Stimulated activated CD4-positive, alpha-beta T cell treated with anti-CD3 and anti-CD28 coated beads, Interleukin-1b, Interleukin-23, amount 100 ng/mL, for 4 hours (primary cell): ENCODE measurements at places on chromosomes 11 and 22.

- DNase-seq = peak; percentile 30
These were observed 46.4 kb downstream of the EIF3F start for GRCh38 chr11:8033305-8034105.

DNA sequence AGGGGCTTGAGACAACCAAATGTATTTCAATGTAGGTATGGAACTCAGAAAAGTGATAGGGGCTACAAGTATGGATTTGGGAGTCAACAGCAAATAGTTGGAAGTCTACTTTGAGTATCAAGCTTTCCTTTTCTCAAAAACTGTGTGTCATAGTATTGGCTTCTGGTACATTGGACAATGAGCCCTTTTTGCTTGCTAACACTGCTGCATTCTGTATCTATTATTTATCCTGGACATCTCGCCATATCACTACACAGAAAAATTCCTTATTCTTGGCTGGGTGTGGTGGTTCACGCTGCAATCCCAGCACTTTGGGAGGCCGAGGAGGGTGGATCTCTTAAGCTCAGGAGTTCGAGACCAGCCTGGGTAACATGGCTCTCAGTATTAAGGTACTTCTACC, 18.4 kb downstream of the CYP2R1 start:
- DNase-seq = no peak

DNA sequence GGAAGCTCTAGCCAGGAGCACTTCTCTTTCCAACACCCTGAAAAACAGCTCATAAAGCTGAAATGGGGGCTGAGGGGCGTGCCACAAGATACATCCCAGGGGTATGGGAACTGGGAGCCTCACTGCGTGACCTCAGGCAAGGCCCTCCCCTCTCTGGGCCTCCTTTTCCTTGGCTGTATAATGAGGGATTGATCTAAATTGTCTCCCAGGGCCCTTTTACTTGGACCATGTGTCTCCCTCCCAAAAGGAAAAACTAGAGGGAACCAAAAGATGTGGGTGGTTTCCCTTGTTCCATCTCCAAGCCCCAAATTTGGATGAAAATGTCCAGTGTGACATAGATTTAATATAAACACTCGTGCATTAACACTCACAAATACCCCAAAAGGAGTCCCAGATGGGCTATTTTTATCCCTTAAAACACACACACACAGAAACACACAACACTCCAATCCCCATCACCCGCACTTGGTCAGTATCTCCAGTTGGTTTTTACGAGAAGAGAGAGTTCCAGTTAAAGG, 25.9 kb upstream of the SMTN start:
- no peak for DNase-seq

DNA sequence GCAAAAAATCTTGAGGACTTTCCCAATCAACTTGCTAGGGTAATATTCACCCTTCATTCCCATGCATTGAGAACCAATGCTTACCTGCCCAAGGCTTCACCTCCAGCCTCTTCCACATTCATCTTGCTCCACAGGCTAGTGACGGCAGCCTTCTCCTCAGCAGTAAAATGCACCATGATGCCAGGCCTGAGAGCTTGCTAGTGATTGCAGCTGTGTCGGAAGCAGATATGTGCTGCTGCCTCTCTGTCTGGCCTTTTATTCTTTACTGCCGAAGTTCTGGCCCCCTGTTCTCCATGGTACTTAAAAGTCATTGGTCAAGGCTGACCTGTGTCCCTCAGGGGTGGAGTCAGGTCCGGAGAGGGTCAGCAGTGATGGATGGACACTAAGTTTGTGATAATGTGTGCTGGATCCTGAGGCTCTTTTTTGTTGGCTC, at the start of gene HBE1:
Gene HBE1 (minus strand): TSS at position 231 of the 433 bp plus-strand sequence. CDS start 55 bp downstream, at position 176.
- no peak for DNase-seq

GRCh38 chr22:37154925-37155712, 5.4 kb upstream of the IL2RB start:
- no peak for DNase-seq

DNA sequence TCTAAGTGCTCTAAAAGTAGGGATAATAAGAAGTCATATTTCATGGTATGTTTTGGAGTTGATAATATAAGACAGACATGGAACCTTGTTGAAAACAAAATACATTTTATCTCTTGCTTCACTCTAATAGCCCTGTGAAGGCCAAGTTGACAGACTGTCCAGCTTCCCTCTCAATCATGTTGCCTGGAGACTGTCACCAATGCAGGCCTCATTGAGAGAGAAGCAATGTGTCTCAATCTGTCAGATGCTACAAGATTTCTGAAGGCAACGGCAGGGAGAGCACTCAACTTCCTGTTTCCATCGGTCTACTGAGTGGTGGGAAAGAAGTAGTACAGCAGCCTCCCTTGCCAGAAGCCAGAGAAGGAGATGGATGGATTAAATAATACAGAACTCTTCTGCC, 23.6 kb upstream of the FJX1 start:
- DNase-seq = no peak

- DNase-seq = no peak
These were observed 2.8 kb downstream of the PISD start for GRCh38 chr22:31659246-31659645.

DNA sequence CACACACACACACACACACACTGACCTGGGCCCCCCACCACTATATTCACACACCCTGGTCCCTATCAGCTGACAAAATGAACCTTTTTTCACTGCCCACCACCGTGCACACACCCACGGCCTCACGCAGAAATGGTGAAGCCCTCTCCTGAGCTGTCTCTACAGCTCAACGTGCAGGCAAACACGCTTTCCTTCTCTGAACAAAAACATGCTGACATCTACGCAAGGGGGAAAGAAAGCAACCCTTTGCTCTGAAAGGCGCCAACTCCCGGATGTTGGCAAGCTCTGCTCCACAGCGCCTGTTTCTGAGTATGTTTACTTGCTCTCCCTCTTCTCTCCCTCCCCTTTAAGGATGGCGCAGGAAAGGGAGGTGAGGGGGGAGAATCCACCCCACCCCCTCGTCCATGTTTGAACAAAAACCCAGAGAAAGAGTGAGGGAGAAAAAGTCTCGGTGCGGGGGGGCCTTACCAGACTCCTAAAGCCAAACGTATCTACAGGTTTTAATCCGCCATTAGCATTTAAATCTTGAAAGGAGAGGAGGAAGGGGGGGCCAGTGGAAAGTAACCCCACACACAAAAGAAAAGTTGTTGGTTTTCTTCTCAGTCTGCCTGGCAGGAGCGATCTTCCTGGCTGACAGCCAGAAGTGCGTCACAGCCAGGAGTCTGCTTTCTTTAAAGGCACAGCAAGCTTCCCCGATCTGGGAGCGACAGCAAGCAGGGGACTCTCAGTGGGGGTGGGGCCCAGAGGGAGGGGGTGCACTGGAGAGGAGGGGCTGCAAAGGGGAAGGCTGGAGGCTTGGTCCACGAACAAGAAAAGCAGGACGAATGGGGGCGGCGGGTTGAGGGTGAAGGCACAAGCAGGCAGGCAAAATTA, 39.6 kb downstream of the NUMA1 start:
- peak; percentile 63 for DNase-seq

GRCh38 chr22:24965822-24966626, 13.5 kb downstream of the KIAA1671 start:
- no peak for DNase-seq

- DNase-seq = no peak
These were observed 38.3 kb upstream of the HMGXB4 start for GRCh38 chr22:35219012-35219411.

- no peak for DNase-seq
These were observed 71.8 kb downstream of the CTTN start for GRCh38 chr11:70470127-70470526.

DNA sequence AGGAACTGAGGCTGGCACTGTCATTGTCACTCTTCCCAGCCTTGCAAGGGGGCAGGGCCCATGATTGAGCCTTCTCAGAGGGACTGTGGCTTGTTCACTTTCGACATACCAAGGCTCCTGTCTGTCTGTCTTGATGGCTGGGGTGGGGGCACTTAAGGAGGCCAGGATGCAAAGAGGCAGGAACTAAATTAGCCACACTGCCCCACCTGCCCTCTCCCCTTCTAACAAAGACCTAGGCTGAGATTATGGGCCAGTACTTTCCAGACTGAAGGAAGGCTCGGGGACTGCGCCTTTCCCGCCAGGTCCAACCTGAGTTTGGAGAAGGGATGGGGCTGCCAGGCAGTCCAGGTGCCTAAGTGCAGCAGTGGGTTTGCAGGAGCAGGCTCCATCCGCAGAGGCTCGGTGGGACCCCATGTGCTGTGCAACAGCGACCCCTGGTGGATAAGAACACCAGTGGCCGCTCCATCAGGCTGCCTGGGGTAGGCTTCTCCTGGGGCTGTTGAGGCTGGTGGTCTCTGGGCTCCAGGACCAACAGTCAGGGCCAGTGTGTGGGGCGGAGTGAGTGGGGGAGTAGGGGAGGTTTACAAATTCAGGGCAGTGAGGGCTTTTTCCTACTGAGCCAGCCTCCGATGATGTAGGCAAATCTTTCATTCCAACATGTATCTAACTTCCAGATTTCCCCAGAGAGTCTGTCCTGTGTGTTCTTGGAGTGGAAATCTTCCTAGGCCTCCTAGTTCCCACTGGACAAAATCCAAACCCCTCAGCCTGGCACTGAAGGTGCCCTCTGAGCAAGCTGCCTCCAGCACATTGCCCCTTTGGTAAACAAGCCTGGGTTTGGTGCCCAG, 93.9 kb downstream of the INSC start:
- peak; percentile 57 for DNase-seq

GRCh38 chr11:34157163-34157562, 51.7 kb downstream of the NAT10 start:
- no peak for DNase-seq

DNA sequence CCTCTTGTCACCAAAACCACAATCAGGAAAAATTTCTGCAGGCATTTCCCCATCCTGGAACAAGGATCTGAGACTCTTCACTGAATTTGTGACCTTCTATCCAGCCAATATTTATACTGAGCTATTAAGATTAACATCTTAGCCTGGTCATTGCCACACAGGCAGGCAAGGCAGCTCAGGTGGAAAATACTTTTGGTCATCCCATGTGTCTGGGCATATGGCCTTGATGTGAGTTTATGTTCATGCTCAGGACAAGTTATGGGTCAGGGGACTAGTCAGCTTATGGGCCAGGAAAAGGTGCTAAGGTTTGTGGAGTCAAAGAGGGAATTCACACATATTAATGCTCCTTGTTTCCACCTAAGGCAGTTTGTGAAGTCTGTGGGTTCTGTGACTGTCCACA, 124.3 kb upstream of the TOP3B start:
- DNase-seq = no peak

- no peak for DNase-seq
These were observed 36.4 kb downstream of the LMO2 start for GRCh38 chr11:33855500-33855899.

- no peak for DNase-seq
These were observed 976.3 kb upstream of the FAT3 start for GRCh38 chr11:91248199-91248807.

GRCh38 chr11:5550440-5551095, 2.2 kb upstream of the OR52H1 start:
- DNase-seq = no peak

DNA sequence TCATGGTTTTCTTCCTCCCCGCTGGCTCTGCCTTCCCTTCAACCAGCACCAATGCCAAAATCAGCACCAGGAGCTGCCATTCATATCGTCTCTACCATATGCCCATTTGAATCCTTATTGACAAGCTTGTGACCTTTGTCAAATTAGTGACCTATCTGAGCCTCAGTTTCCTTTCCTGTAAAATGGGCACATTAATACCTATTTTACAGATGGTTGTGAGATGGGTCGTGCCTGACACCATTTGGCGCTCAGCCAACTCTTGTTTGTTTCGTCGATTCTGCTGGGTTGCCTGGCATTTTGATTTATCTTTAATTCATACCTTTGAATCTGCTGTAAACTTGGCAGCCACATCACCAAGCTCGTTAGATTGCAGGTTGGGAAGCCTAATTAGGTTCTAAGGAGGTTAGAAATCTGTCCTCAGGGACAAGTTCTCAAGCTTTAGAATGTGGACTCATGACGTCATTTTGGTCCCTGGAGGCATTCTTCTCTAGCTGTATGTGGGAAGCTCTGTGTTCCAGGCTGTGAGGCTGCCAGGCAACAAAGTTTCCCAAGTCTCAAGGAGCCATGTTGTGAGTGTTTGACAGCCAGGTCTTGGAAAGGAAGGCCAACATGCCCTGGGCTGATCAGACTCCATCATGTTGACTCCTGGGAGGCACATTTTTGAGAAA, 61.0 kb downstream of the RPS6KA4 start:
- no peak for DNase-seq

GRCh38 chr11:29343465-29344333, 673.1 kb downstream of the KCNA4 start:
- DNase-seq = no peak

- DNase-seq = no peak
These were observed 63.7 kb downstream of the MACROD1 start for GRCh38 chr11:64102005-64102738.

DNA sequence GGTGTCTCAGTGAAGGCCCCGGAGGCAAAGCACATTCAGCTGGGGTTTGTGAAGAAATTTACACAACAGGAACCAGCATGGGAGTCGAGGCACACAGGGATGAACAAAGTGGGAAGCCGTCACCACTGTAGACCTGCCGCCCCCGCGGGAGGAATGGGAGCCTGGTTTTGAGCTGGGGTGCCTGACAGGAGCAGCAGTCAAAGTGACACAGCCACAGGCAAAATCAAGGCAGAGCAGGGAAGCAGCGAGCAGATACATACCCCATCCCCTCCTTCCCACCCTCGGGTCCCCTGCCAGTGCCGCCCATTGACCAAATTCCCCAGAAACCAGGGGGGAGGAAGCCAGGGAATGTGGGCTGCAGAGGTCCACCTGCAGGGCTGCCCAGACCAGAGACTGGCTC, 20.8 kb downstream of the P2RX3 start:
- DNase-seq = no peak

GRCh38 chr22:47030881-47031627, 268.6 kb downstream of the TBC1D22A start:
- no peak for DNase-seq

DNA sequence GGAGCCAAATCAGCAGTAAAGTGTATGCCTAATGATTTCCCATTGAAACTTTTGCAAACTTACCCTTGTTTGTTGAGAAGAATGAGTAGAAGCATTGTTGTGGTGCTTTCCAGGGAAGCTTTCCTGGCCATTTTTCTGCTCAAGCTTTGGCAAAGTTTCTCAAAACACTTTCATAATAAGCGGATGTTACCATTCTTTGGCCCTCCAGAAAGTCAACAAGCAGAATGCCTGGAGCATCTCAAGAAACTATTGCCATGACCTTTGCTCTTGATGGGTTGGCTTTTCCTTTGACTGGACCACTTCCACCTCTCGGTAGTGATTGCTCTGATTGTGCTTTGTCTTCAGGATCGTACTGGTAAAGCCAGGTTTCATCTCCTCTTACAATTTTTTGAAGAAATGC, 10.7 kb downstream of the PIWIL4 start:
- no peak for DNase-seq

DNA sequence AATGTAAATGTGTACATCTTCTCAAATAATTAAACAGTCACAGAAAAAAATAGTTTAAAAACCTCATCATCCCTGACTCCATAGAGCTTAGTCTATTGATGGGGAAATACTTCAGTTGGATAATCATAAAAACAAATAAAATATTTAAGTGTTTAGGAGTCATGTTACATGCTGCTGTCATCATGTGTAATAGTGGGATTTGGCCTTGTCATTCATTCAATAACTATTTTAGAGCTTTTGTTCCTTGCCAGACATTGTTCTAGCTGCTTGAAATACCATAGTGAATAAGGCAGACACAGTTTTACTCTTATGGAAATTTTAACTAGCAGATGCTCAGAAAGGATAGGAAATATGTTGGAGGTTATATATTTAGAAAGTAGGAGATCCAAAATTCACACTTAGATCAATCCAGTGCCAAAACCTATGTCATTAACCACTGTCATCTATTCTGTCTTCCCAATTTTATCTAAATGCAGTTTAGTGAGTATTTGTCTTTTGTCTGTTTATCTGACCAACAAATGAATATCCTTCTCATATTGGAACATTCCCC, 324.7 kb downstream of the CASP12 start:
- DNase-seq = no peak
